ENCODE measurements at places on chromosomes 6 and 20. TPM values are rescaled to one million over a fixed set of nuclear protein-coding genes. Genes with fewer than 3 reads are reported as not detected.

DNA sequence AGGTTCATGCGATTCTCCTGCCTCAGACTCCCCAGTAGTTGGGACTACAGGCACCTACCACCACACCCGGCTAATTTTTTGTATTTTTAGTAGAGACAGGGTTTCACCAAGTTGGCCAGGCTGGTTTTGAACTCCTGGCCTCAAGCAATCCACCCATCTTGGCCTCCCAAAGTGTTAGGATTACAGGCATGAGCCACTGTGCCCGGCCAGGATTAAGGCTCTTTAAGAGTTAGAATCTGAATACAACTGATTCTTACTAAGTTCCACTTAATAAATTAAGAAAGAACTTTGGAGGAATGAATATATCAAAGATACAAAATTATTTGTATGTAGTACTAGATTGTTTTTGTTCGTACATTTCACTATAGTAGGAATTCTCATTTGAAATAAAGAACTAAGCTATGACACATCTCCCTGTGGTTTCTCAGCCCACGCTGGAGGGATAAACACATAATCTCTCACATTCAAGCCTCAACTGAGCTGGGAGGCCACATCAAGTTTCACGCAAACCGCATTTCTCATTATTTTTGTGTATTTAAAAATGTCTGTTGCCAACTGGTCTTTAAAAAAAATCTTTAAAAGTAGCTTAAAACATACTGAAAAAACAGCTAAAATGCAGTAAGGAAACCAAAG lies 34.2 kb downstream of the DTNBP1 start:
- DNase-seq, result no peak

GRCh38 chr6:16078064-16078463 lies 50.8 kb upstream of the MYLIP start:
- no peak for DNase-seq

DNA sequence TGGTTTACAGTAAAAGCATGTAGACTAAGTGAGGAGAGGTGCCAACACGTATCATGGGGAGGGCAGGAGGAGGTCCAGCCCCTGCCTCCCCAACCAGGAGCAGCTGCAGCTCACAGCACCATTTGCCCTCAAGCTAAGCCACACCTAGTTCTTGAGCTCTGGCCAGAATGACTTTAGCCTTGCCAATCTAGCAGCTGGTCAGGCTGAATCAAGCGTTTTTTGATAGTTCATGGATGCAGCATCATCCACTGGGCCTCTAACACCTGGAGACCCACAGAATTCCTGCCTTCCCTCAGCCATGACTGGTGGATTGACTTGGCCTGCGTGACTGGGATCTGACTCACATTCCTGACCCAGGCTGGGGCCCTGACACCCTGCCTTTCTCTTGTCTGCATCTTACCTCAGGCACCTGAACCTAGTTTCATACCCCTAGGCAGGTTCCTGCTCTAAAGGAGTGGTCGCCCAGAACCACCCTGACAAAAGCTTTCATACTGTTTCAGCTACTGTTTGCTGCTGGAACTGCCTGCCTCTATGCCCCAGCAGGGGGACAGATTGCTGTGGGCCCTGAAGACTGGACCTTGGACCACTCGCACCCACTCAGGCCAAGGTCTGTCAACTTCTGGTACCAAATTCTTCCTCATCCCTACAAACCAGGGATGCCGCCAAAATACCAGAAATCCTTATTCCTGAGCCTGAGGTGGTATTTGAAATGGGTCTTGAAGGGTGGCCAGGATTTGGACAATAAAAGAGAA lies 122.3 kb downstream of the QRSL1 start:
- no peak for DNase-seq

DNA sequence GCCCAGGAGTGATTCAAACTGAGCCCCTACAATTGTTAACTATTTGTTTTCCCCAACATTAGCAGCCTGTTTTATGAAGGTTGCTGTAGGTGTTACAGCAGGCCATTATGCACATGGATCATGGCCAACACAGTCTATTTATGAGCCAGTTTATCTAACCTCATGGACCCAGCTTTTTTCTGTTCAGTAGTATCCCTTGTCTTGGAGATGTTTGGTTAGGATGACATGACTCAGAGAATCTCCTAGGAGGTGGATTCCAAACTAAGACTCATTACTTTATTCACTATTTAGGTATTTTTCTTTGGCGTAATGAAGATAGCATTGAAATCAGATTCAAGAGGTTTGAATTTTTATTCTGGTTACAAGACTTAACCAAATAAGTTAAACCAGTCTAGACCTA lies 62.8 kb upstream of the TFB1M start:
- DNase-seq, result no peak

DNA sequence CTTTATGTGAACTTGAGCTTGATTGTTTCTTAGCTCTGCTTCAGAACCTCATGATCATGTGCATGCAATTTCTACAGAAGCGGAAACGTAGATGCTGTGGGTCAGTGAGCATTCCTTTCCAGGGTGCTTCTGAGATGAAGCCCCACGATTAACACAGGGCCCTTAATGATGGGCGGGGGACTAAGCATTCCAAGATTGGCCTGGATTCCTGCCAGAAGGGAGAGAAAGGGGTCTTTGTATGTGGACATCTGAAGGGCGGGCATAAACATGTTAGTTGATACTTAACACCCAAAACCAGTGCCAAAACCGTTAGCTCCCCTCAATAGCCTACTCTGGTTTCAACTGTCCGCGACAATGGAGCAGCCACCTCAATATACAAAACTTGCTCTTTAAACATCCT lies 46.9 kb upstream of the POU3F2 start:
- DNase-seq, result no peak

- DNase-seq, result no peak
Observed at GRCh38 chr6:3357678-3358077, 98.9 kb downstream of the PSMG4 start.

DNA sequence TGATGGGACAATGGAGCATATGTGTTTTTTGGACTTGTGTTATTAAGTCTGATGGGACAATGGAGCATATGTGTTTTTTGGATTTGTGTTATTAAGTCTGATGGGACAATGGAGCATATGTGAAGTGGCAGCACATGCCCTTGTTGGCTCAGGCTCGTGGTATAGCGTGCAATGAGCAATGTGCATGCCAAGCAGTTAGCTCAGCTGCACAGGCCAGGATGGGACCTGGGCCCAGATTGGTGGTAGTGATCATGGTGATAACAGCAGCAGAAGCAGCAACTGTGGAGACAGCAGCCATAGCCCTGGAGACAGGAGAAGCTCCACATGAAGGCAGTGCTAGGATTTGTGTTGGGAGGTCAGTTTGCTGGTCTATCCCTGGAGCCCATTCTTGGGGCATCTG lies 61.1 kb downstream of the IL20RA start:
- DNase-seq, result no peak

DNA sequence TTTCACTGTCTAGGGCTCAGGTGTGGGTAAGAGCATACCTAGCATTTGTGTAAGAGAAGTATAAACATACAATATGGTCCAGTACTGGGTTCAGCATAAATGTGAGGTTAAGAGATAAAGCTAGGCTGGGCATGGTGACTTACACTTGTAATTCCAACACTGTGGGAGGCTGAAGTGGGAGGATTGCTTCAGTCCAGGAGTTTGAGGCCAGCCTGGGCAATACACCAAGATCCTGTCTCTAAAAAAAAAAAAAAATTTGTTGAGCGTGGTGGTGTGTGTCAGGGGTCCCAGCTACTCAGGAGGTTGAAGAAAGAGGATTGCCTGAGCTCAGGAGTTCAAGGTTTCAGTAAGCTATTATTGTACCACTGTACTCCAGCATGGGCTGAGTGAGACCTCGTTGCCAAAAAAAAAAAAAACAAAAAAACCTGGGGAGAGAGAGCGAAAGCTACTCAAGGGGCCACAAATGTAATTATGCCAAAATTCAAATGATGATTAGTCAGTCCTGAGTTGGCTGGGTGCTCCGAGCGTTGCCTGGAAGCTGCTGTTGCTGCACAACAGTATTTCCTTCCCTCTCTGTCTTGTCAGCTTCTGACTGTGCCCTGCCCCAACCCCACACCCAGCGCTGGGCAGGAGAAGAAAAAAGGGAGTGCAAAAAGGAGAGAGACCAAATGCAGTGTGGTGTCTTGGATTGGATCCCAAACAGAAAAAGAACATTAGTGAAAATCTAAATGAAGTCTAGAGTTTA lies 24.0 kb downstream of the CMTR1 start:
- DNase-seq, result no peak

DNA sequence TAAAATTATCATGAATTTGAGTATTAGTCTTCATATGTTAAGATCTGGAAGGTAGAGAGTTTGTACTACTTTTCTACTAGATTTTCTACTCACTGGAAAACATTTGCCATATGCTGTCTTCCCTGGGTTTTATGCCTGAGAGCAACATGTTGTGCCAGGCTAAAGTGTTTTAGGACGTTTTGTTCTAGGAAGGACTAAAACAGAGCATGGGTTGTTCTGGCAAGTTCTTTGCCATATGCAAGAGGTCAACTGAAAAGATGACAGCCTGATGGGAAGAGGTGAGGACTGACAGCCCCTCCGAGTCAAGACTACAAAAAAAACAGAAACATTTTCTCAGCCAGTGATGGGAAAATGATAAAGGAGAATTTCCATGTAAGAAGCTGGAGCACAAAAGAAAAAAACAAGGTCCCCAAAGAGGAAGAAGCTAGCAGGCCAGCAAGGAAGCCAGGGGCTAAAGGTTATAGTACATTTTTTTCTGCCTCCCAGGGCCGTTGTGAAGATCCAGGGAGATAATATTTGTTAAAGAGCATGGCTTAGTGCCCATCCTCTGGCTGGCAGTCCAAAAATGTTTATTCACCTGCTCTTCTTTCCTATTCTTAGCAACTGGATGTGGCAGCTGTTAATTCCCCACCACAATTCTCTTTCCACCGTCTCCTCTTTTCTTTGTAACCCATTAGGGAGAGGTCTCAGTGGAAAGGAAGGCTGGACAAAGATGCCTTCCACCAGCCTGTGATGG lies 7.8 kb downstream of the SCGN start:
- no peak for DNase-seq

GRCh38 chr20:45819466-45819865 lies 7.0 kb downstream of the UBE2C start:
- no peak for DNase-seq

GRCh38 chr6:153131037-153131981 lies at the start of gene RGS17:
RGS17 (minus strand) TSS chr6:153131282; CDS start chr6:153044018, 87,264 bp downstream.
- DNase-seq, result peak; percentile 79

GRCh38 chr6:23951691-23952090 lies 174.3 kb upstream of the NRSN1 start:
- DNase-seq, result no peak

- DNase-seq, result no peak
Observed at GRCh38 chr6:12419631-12420272, 129.6 kb downstream of the EDN1 start.

GRCh38 chr6:143110996-143111395 lies 50.3 kb downstream of the AIG1 start:
- no peak for DNase-seq

DNA sequence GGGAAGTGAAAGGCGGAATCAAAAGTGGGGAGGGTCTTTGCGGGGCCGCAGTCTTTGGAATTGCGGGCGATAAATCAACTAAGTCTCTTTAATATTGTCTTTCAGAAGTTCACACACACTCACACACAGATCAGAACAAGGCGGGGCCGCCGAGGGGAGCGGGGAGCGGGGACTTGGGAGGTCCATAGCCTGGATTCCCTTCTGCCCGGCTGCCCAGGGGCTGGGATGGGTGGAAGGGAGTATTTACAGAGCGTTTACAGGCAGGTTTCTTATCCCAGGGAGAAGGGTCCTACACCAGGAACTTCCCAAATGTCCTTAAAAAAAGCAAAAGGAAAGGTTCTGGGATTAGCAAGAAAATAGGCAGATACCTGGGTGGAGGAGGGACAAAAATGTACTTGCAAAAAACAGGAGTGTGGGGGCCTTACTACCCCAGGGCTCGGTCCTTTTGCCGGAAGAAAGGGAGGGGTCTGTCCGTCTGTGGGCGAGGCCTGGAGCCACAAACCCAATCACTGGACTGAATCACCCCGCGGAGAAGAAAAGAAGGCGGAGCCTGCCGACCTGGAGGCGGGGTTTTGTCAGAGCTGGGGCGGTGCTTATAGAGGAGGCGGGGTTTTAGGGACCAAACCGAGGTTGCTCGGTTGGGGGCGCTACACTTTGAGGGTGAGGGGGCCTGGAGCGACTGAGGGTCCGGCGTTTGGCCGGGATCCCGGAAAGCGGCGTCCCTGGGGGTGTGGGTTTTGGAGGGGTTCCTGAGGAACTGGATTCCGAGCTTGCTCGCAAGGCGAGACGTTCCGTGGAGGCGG lies 3.2 kb downstream of the PRRT1 start:
- peak; percentile 64 for DNase-seq

- no peak for DNase-seq
Observed at GRCh38 chr6:113920663-113921267, 50.2 kb downstream of the HDAC2 start.

MTFR2 gene
- polyA plus RNA-seq, result 2.2 TPM

SAPCD1 gene
- polyA plus RNA-seq, result 2.4 TPM

STAU1 gene
- 52.3 TPM for polyA plus RNA-seq

GRIK2 gene
- polyA plus RNA-seq, result 3.1 TPM

PNRC1 gene
- polyA plus RNA-seq, result 102 TPM

SYCP2 gene
- polyA plus RNA-seq, result 3.9 TPM

DEFB126 gene
- not detected for polyA plus RNA-seq

TBC1D32 gene
- 4.1 TPM for polyA plus RNA-seq

HMGCLL1 gene
- 7.3 TPM for polyA plus RNA-seq

All from hindlimb muscle (tissue), 1 donor.